ENCODE measurements at places on chromosomes 6 and 20.
A peak's percentile ranks its signal among the peaks of the same experiment; 100 is the strongest.

DNA sequence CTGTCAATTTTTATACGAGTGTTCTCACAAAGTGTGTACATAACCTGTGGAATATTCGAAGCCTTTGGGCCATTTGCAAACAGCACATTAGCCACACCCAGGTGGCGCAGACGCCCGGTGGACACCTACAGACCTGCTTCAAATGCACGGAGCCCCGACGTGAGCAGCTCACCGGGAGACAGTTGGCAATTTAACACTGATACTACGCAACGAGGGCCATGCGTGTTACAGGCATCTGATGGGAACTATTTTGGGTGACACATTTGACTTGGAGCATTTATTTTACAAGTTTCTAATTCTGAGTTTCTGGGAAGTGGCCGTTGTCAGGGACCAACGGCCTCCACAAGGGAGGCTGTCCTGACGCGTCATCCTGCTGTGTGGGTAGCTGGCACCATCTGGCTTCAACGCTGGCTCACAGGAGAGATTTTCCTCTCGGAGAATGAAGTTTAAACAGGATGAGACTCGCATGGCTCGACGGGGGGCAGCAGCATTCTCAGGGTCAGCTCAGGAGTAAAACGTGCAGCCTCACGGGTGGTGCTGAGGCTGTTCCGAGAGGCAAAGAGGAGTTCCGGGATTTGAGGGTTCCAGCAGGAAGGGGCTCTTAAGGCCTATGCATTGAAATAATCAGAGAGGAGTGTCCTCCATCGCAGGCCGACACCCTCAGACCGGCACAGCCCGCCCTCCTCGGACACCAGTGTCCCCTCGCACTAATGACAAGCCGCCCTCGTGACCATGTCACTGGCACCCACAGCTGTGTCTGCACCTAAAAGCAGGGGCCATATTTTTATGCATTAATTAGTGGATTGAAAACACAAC is 207.4 kb downstream of the DLL1 start:
- no peak for DNase-seq

- no peak for DNase-seq
Observed at GRCh38 chr6:159887761-159888160, 3.0 kb upstream of the MAS1 start.

DNA sequence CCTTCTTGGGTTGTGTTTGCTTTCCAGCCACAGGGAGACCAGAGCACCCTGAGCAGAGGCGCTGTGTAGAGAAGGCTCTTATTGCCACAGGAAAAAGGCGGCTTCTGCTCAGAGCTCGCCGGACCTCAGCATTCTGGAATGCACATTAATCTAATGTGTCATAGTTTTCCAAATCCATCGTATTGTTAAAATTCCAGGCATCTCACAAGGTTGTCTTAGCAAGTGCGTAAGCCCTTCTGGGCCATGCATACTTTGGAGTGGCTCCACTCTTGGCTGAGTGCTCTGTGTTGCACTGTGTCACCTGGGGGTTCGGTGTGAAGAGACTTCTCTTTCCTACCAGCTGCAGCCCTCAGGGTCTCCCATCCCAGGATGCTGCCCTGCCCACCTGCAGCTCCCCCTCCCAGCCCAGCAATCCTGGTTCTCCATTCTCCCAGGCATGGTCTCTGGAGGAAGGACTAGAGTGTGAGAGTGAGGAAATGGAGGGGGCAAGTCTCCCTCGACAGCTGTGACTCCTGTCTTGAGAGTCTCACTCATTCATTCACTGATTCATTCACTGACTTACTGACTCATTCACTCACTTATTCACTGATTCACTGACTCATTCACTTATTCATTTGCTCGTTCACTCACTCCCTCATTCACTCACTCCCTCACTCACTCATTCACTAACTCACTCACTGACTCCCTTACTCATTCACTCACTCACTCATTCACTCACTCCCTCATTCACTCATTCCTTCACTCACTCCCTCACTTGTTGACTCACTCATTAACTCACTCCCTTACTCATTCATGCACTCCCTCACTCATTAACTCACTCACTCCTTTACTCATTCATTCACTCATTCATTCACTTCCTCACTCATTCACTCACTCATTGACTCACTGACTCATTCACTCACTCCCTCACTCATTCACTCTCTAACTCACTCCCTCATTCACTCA is 83.7 kb upstream of the MPC1 start:
- DNase-seq, result peak; percentile 84

- DNase-seq, result no peak
Observed at GRCh38 chr6:100453701-100454521, 10.8 kb downstream of the SIM1 start.

DNA sequence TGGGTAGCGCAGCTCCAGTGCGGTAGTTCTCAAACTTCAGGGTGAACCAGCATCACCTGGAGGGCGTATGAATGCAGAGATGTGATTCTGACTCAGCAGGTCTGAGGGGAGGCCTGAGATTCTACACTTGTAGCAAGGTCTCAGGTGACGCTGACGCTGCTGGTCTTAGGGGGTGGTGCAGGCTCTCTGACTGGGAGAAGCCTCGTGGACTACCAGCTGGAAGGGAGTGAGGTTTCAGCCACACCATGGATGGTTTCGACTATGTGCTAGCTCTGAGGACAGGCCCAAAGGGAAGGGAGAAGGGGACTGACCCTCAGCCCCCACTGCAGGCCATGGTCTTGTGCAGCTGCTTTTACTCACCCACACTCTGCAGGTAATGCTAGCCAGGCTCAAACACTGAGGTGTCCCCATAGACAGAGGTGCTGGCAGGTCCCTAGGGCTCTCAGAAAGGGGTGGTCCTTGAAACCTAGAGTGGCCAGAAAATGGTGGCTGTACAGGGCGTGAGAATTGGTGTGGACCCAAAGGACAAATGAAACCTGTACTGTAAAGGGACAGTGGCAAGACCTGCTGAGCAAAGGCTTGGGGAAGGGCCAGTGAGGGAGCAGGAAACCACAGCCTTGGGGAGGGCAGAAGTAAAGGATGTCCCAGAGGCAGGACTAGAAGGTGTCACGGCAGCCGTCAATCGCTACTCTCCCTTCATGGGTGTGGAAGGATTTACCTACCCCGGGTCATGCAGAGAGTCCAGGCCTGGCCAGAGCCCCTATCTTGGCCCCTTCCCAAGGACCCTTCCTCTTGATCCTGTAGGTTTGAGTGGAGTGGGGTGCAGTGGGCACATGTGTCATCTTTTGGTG is 52.7 kb downstream of the EBF4 start:
- no peak for DNase-seq

DNA sequence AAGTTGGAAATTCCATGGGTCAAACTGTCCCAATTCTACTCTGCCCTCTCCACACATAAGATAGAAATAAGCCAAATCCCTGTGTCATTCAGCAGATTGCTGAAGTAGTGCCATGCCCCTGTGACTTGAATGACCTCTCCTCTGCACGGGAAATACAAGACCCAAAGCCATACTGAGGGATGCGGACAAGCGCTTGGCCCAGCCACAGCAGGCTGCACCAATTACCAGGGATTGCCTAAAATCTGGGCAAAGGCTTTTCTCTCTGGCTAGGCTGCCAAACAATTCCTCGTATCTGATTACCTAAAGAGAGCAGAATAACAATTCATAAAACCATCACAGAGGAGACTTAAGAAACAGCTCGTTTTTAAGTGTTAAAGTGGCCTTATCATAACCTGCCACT is 421.8 kb upstream of the JARID2 start:
- DNase-seq, result no peak

DNA sequence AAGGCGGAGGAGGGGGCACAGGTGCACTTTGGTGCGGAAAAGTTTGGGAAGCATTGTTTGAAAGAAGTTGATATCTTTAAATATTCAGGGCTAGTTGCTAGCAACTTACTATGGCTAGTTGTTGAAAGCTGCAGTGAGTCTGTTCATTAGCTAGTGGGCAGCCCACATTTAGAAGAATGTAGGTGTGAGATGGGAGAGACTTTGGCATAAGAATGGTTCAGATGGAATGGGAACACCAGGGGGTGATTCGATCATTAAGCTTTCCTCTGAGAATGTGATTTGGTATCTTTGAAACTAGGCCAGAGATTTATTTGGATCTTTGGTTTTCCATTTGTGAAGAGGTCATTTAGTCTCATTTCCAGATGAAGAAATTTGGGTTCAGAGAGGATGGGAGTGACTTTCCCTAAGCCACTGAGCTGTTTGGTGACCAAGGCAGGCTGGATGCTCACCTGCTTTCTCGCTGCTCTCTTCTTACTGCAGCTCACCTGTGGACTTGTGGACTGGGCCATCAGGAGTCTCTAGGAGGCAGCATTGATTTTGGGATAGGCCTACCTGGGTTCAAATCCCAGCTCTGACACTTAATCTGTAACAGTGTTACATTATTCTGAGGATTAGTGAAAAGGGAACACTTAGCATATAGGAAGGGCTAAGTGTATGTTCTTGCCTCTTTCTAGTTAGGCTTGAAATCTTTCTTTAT is 62.9 kb downstream of the CARMIL1 start:
- no peak for DNase-seq

- no peak for DNase-seq
Observed at GRCh38 chr6:101517632-101518031, 124.1 kb downstream of the GRIK2 start.

- no peak for DNase-seq
Observed at GRCh38 chr20:59455402-59456341, 148.7 kb upstream of the PHACTR3 start.

GRCh38 chr6:33168284-33168601 is 24.0 kb downstream of the COL11A2 start:
- DNase-seq, result no peak

DNA sequence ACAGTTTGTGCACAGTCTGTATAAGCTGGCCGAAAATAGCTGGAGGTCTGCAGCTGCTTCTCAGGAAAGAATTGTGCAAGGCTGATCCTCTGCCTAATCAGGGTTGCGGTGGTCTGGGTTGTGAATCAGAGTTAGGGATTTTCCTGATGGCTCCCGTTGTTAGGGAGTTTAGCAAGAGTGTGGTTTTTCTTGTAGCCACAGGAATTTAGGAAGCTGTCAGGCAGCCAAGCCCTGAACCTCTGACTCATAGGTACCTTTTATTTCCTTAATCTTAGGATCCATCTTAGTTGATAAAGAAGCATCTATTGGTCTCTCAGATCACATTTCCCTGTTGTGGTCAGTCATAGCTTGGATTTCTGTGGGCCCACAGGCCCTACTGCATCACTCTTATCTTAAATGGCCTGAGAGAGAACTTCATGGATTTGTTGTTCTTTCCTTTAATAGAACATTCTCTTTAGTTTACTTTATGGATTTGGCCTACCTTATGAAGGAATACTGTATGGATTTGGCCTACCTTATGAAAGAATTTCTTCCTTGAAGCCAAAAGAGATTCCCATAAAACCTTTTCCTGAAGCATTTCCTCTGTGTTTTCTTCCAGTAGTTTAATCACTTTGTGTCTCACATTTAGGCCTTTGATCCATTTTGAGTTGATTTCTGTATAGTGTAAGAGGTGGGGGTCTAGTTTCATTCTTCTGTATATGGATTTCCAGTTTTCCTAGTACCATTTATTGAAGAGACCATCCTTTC is 10.3 kb downstream of the KIF25 start:
- DNase-seq, result peak; percentile 100

GRCh38 chr20:49624317-49624716 is 56.4 kb upstream of the PTGIS start:
- no peak for DNase-seq

DNA sequence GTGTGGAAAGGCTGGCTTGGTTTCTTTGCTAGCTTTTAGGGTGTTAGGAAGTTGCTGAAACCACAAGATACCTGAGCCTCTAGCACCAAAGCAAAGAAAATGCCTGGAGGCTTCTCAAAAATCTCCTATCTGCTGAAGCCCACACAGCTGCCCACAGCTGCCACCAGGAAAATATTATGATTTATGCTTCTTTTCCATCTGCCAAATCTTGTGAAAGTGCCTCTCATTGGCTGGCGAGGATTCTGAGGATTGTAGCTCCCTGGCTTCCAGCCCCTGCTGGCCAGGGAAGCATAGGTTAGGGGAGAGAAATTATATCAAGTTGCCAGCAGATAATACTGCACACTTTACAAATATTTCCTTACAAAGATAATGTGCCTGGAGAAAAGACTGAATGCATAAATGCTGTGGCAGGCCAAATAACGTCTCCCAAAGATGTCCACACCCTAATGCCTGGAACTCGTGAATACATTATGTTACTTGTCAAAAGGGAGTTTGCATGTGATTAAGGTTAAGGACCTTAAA is 98.4 kb downstream of the MRPL14 start:
- no peak for DNase-seq

GRCh38 chr6:88867841-88868731 is 95.3 kb downstream of the RNGTT start:
- no peak for DNase-seq

DNA sequence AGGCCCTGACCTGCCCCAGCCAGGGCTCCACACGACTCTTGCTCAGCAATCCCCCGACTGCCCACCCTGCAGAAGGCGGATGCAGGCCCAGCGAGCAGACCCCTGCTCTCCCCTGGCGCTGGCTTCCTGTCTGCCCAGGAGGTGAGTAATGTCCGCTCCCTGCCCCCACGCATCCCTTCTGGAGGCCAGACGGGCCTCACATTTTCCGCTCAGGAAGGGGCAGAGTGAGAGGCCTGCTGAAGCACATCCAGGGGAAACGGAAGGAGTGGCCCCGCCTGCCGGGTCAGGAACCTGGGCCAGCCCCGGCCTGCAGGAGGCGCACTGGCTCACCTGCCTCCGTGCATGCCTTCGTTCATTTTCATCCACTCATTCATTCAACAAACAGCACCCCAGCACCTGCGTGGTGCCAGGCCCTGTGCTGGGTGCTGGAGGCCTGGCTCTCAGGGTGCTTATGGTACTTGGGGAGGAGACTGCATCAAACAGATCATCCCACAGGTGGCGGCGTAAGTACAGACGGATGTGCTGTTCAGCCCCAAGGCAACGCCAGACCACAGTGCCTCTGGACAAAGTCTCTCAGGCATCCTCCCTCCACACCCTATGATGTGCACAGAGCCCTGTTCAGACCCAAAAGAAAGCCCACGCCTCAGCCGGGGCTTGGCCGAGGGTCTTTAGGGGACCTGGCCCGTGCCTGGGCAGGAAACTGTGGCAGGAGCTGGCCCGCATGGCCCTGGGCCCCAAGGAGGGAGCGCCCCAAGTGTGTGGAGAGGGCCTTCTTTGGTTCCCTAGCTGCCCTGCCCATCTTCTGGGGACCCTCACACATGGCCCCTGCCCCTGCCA is 112.1 kb downstream of the ASXL1 start:
- no peak for DNase-seq

GRCh38 chr6:27775796-27776184 is 136.4 kb downstream of the OR2B2 start:
- no peak for DNase-seq

DNA sequence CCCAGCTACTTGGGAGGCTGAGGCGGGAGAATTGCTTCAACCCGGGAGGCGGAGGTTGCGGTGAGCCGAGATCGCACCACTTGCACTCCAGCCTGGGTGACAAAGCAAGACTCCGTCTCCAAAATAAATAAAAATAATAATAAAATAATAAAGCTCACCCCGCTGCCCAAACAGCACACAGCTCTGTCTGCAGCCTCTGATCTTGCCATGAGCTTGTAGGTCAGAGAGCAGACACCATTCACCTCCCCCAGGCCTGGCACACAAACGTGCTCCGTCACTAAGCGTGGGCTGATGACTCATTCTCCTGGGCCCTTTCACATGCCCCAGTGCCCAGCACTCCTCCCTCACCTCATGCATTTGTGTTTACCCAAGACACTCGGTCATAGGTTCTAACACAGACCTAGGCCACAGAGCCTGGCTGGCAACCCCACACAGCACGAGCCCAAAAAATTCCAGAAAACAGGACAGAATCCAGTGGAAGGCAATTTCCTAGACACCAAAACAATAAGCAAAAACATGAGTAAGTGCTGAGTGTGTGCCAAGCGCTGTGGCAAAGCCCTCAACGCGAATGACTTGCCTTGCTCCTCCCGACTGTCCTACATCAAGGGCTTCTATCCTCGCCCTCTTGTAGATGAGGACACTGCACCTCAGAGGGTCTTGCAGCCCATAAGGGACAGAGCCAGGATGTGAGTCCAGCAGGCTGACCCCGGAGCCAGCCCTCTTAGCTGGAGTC is 18.0 kb downstream of the ATP9A start:
- DNase-seq, result peak; percentile 53
